Thoracic aorta (tissue), 2 donors: ENCODE measurements at places on chromosomes 7 and 10. TPM values are rescaled to one million over a fixed set of nuclear protein-coding genes. Genes with fewer than 3 reads are reported as not detected.

The TFPI2 gene
- 19.8 TPM for total RNA-seq

The FFAR4 gene
- not detected for total RNA-seq

The CLCN1 gene
- total RNA-seq: not detected

The PPP1R3A gene
- not detected for total RNA-seq

GRCh38 chr7:132030086-132030568, 473.7 kb upstream of the PODXL start:
- H3K36me3 ChIP-seq: no peaks in the 10 kb centered on the region
- peaks cover 26% of the 10 kb centered on the region for H3K4me1 ChIP-seq
- no peak for DNase-seq
- H3K27me3 ChIP-seq: no peaks in the 10 kb centered on the region
- no peak overlapping the region for H3K4me3 ChIP-seq

DNA sequence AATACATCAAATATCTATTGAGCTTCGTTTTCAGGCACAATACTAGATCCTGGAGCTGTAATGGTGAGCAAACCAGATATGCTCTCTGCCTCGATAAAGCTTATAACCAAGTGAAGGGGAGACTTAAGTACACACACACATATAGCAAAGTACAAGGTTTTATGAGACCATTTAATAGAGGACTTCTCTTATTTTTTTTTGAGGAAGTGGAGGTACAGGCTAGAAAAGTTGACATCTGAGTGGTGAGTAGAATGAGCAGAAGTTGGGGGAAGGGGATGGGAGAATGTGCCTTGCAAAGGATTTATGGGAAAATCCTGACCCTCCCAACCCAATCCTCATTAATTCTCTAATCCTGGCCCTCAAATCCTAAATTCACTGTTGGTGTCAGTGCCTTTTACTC, 7.7 kb downstream of the CCDC136 start:
- H3K27me3 ChIP-seq: no peaks in the 10 kb centered on the region
- no peak overlapping the region for H3K4me3 ChIP-seq

DNA sequence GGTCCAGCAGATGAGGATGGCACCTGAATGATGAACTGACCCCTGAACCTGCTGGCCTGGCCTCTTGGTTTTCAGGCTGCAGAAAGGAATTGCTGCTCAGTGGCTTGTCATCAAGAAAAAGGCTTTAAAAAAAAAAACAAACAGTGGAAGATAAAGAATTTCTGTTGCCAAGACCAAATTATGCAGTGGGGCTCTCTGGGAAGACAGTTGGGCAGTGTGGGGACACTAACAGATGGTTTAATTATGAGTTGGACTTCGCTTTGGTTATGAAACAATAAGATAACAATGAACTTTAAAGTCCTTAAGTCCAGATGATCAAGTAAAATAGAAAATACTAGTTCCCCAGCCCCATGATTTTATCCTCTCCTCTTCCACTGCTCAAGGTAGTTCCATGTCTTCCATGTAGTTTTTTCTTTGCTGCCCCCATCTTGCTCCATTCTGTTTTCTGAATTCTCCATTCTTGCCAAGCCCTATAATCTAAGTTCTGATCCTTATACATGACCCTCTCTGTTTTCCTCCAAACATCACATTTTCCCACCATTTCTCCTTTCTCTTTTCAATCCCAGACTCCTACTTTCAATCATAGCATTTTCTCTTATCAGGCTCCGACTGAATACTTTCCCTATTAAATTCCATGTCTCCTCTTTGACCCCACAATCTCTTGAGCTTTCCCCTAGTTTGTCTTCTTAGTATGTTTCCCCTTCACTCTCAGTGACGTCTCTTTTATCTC, 52.6 kb downstream of the ANK3 start:
- H3K4me1 ChIP-seq: no peaks in the 10 kb centered on the region
- DNase-seq: no peak
- H3K27ac ChIP-seq: no peak overlapping the region
- H3K36me3 ChIP-seq: no peaks in the 10 kb centered on the region

DNA sequence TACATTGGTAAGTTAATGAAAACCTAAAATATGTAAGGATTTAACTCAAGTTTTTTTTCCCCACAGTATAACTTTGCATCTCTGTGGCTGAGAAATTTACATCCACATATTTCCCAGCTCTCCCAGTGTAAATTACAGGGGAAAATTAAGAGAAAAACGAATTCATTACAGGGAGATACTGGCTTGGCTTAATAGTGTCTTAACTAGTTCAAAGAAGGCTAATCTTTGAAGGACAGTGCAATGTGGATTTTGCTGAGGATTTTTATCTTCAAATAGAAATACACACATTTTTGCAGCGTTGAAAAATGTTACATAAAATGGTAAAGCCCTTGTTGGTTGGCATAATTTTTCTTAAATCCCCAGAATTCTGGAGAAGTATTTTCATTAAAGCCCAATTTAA, 1.5 kb downstream of the CBX3 start:
- no peak for DNase-seq
- H3K4me1 ChIP-seq: peaks cover 23% of the 10 kb centered on the region
- no peak overlapping the region for H3K27ac ChIP-seq

DNA sequence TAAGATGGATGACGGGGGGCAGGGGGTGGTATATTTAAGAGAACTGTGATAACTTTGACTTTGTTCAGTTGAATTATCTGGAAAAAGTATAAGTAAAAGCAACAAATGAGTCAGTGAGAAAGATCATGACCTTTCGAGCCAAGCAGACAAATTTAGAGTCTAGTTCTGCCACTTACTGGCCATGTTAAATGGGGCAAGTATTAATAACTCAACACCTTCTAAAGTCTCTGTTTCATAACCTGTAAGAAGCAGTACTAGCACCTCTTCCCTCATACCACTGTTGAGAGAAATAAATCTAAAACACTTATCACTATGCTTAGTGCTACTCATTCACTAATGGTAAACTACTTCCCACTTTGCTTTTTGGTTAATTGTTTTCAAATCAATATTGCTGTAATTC, 604.4 kb upstream of the LRRN3 start:
- no peaks in the 10 kb centered on the region for H3K27me3 ChIP-seq
- H3K36me3 ChIP-seq: no peaks in the 10 kb centered on the region
- no peak overlapping the region for H3K4me3 ChIP-seq
- no peak overlapping the region for H3K27ac ChIP-seq
- DNase-seq: no peak
- H3K4me1 ChIP-seq: no peaks in the 10 kb centered on the region

DNA sequence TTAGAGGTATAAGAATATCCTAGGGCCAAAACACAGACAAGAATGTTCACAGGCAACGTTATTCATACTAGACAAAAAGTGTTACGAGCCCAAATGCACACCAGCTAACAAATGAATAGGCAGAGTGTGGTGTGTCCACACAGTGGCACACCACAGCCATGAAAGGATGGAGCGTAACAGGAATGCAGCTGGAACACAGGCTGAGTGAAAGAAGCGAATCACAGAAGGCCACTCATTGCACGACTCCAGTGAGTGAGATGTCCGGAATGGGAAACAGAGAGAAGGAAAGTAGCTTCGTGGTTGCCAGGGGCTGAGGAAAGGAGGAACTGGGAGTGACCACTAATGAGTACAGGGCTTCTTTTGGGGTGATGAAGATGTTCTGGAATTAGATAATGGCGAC, 198.8 kb downstream of the TNS3 start:
- no peak overlapping the region for H3K27ac ChIP-seq
- DNase-seq: no peak
- no peaks in the 10 kb centered on the region for H3K27me3 ChIP-seq
- no peak overlapping the region for H3K4me3 ChIP-seq
- H3K36me3 ChIP-seq: peaks cover 7% of the 10 kb centered on the region
- H3K4me1 ChIP-seq: peaks cover 21% of the 10 kb centered on the region
